Activated CD4-positive, CD25-positive, alpha-beta regulatory T cell (primary cell): ENCODE measurements at places on chromosomes 1 and 21.

DNA sequence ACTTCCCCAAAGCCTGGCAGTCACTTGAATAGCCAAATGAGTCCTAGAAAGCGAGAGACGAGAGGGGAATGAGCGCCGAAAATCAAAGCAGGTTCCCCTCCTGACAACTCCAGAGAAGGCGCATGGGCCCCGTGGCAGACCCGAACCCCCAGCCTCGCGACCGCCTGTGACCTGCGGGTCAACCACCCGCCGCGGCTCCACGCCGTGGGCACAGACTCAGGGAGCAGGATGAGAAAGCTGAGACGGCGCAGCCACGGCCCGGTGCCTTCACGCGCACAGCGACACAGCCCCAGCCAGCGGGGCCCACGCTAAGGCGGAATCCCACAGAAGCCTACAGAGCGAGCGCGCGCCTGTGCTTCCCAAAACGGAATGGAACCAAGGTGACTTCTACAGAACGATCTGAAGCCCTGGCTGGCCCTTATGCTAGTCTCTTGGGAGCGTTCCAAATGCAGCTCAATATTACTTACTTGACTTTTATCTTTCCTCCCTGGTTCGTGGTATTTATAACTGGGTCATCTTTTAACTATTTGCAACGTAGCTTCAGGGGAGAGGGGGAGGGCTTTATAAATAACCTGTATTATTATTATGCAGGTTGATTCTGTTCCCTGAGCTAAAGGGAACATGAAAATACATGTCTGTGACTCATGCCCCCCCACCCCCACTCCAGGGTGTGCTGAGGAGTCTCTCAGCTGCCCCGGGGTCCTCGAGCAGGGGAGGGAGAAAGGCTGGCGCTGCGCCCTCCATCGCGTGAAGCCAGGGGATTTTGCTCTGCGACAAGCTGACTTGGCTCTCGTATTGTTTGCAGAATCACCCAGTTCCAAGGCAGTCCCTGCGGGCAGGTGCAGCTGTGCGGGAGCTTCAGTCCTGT is 1.7 kb downstream of the TSPEAR start:
- DNase-seq: no peak

DNA sequence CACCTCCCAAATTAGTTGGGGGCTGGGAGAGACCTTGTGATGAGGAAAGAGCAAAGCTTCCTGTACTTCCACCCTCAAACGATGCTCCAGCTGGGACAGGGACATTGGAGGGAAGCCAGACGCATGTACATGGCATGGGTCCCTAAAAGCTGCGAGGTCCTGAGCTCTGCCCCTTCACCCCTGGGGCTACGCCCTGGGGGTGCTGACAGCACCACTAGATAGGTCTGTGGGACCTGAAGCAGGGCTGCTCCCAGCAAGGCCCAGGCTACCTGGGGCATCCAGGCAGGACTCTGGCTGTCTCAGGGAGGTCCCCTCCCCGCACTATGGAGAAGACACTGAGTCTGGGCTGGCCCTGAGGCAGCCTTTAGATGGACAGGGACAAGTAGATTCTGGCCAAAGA is 83.4 kb downstream of the DMRTB1 start:
- DNase-seq: no peak

- DNase-seq: no peak
Observed at GRCh38 chr21:25537174-25537573, 70.1 kb downstream of the MRPL39 start.

- DNase-seq: no peak
Observed at GRCh38 chr1:205189131-205189530, 22.4 kb downstream of the DSTYK start.

DNA sequence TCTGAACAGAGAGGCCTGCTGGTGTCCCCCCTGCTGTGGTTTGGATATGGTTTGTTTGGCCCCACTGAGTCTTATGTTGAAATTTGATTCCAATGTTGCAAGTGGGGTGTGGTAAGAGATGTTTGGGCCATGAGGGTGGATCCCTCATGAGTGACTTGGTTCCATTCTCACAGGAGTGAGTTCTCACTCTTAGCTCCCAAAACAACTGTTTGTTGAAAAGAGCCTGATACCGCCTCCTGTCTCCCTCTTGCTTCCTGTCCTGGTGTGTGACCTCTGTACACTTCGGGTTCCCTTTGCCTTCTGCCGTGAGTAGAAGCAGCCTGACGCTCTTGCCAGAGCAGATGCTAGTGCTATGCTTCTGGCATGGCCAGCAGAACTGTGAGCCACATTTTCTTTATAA is 60.5 kb downstream of the C21orf91 start:
- no peak for DNase-seq

DNA sequence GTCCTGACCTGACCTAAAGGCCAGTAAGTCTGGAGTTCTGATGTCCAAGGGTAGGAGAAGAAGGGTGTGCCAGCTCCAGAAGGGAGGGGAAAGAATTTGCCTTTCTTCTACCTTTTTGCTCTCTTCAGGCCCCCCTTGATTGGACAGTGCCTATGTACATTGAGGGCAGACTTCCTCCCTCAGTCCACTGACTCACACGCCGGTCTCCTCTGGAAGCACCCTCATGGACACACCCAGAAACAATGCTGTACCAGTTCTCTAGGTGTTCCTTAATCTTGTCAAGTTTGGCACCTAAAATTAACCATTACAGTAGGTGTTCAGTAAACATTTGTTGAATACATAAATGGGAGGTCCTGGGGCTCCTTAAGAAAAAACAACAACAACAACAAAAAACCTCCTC is 51.0 kb upstream of the POU2F1 start:
- DNase-seq: no peak

GRCh38 chr1:198497326-198498102 is 43.0 kb downstream of the ATP6V1G3 start:
- DNase-seq: no peak

DNA sequence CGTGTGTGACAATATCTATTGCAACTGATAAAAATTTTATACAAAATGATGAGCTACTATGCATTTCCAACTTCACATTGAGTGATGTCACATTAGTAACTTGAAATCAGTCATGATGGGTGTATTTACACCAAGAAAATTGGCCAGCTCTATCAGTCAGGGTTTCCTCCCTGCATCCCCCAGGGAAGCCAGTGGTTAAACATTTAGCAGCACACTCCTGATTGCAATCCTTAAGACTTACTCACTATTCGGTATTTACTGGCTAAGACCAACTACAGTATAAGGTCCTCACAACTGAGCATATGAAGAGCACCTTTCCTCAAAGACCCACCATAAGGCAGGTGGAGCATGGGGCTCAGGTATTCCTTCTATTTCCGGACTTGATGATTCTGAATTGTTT is 41.3 kb upstream of the PTGFRN start:
- no peak for DNase-seq

- DNase-seq: no peak
Observed at GRCh38 chr1:61058483-61059245, 23.7 kb upstream of the NFIA start.

DNA sequence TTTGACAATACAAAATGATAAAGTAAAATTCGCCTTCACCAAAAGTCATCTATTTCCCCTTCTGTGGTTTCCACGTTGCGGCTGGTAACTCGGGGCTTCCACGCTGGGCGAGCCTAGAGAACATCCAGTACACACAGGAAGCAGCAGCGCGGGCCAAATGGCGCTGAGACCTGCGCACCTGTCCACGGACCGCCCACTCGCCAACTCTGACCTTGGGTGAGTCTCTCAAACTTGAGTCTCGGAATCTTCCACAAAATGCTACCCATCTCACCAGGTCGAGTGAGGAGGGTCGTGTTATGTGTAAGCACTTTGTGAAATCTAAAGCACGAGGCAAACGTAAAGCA is 820 bp upstream of the TTF2 start:
- DNase-seq: peak; percentile 32

DNA sequence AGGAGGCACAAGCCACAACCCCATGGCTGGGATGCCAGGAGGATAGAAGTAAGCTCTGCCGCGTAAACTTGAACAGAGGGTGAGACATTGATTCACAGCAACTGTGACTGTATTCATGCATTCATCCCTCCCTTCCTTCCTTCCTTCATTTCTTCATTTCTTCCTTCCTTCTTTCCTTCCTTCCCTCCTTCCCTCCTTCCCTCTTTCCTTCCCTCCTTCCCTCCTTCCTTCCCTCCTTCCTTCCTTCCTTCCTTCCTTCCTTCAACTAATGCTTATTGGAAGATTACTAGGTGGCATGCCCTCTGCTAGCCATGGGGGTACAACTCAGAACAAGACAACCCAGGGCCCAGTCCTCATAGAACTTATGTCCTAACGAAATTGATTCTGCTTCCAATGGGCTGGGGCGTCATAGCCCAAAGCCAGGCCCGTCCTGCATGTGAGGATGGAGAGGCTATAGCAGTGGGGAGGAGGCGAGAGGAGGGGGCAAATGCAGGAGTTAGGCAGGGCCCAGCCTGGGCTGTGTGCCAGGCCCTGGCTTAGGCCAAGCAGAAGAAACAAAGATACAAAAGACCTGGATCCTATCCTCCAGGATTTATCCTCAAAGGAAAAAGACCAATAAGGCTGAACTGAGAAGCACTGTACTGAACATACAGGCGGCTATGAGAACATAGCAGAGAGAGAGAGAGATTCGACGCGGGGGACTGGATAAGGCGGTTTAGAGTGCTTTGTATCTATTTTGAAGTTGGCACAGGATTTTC is 24.4 kb upstream of the PAXBP1 start:
- DNase-seq: no peak

DNA sequence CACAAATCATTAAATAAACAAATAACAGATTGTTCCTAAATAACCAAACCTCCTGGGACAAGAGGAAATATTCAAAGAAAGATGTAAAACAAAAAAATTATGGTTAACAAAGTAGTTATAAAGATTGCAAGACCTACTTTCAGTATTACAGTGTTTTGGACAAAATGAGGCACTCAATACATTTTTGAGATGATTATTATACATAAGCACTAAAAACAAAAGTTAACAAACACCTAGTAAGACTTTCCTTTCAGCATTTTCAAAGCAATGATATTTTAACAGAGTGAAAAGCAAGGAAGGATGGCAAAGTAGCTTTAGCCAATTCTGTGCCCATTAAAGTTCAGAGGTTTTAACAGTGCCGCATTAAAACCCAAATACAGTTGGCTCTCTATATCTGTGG is 17.2 kb downstream of the OMA1 start:
- no peak for DNase-seq

DNA sequence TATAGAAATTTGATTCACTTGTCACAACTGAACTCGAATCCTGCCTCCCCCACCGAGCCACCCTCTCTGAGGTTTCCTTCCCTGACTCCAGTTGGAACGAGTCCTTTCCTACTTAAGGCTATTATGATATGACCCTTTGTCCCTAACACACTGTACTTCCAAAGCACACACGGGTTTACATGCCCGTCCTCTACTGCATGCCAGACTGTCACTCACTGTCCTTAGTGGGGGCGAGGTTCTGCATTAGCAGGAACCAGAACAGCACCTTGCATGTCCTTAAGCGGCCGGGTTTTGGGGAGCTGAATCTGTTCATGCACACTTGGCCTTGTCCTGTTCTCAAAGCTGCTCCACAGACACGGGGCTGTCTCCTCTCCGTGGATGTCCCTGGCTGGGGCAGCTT is 164.6 kb upstream of the KCNJ6 start:
- no peak for DNase-seq

DNA sequence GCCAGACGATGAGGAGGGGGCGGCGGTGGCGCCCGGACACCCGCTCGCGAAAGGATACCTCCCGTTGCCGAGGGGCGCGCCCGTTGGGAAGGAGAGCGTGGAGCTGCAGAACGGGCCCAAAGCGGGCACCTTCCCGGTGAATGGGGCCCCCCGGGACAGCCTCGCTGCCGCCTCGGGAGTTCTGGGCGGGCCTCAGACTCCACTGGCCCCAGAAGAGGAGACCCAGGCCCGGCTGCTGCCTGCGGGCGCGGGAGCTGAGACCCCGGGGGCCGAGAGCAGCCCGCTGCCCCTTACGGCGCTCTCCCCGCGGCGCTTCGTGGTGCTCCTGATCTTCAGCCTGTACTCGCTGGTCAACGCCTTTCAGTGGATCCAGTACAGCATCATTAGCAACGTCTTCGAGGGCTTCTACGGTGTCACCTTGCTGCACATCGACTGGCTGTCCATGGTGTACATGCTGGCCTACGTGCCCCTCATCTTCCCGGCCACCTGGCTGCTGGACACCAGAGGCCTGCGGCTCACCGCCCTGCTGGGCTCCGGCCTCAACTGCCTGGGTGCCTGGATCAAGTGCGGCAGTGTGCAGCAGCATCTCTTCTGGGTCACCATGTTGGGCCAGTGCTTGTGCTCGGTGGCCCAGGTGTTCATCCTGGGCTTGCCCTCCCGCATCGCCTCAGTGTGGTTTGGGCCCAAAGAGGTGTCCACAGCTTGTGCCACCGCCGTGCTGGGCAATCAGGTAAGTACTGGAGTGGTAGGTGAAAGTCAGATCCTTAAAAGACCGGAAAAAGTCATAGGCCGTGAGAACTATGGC is 588 bp downstream of the FLVCR1 start:
- no peak for DNase-seq

- no peak for DNase-seq
Observed at GRCh38 chr1:174768516-174768915, 231.2 kb upstream of the CACYBP start.

DNA sequence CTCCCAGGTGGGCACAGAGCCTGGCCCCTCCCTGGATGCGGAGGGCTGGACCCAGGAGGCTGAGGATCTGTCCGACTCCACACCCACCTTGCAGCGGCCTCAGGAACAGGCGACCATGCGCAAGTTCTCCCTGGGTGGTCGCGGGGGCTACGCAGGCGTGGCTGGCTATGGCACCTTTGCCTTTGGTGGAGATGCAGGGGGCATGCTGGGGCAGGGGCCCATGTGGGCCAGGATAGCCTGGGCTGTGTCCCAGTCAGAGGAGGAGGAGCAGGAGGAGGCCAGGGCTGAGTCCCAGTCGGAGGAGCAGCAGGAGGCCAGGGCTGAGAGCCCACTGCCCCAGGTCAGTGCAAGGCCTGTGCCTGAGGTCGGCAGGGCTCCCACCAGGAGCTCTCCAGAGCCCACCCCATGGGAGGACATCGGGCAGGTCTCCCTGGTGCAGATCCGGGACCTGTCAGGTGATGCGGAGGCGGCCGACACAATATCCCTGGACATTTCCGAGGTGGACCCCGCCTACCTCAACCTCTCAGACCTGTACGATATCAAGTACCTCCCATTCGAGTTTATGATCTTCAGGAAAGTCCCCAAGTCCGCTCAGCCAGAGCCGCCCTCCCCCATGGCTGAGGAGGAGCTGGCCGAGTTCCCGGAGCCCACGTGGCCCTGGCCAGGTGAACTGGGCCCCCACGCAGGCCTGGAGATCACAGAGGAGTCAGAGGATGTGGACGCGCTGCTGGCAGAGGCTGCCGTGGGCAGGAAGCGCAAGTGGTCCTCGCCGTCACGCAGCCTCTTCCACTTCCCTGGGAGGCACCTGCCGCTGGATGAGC is 34.2 kb downstream of the TRIM11 start:
- no peak for DNase-seq

DNA sequence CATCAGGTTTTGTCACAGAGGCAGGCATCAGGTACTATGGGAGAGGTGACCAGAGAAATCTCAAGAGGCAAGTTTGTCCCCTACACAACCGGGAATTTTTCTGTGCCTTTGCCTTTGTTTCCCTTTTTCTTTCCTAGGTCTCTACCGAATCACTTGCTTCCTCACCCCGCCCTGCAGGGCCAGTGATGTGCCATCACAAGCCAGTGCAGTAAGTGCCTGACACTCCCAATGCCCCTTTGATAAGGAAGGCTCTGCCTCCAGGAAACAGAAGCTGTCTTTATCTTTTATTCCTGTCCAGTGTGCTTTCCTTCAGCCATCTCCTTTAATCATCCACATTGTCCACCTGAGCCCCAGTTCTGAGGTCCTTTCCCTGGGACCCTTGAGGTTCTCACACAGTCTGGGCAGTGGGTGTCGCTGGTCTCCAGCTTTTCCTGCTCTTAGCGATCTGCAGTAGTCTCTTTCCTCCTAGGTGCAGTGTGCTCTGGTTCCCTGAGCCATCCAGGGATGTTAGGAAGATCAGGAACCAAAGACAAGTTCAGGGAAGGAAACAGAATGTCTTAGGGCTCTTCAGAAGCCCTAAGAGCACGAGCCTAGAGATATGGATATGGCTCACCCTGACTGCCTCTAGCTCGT is 36.6 kb downstream of the GJA5 start:
- DNase-seq: no peak
